ENCODE measurements at places on chromosomes 13 and 19. TPM values are rescaled to one million over a fixed set of nuclear protein-coding genes. Genes with fewer than 3 reads are reported as not detected.
A peak's percentile ranks its signal among the peaks of the same experiment; 100 is the strongest.

GRCh38 chr13:36294096-36294495, 3.5 kb downstream of the CCDC169 start:
- no peak for DNase-seq

DNA sequence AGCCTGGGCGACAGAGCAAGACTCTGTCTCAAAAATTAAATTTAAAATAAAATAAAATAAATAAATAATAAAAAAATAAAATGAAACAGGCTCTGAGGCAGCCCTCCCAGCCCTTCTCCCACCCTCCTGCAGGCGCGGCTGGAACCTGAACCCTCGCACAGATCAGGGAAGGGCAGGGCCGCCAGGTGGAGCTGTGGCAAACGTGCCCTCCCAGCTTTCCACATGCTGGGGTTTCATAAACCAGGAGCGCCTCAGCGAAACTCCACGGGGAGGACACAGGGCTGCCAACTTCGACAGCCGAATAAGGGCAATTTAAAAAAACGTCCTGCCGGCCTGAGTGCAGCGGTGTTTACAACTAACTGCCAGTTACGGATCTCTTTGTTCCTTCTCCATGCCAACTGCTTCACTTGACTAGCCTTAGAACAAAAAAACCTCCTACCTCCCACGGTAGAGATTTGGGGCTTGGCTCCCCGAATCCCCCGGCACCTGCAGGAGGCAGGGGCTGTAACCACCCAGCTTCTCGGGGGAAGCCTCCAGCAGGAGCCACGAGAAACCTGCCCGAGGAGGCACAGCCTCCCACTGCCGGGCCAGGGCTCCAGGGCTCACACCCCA, 15.9 kb downstream of the ZNF787 start:
- no peak for DNase-seq

DNA sequence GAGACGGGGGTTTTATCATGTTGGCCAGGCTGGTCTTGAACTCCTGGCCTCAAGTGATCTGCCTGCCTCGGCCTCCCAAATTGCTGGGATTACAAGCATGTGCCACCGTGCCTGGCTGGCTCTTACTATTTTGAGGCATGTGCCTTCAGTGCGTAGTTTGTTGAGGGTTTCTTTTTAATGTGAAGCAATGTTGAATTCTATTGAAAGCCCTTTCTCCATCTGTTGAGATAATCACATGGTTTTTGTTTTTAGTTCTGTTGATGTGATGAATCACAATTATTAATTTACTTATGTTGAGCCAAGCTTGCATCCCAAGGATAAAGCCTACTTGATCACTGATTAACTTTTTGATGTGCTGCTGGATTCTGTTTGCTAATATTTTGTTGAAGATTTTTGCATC, 290.9 kb downstream of the KCNRG start:
- DNase-seq = no peak

DNA sequence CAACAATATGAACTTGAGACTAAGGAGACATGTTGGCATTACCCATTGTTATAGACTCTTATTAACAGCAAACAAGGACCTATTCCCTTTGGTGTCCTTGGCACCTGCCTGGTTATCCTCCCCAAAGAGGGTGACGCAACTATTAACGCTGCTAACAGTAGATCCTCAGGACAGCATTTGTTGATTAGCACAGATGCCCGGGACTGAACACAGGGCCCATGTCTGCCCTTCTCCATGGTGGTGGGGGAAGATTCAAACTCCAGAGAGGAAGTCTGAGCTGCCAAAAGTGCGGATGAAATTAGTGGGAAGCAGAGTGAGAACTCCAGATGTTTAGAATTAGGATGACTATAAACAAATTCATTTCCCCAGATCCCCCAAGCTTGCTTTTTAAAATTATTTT, 101.2 kb upstream of the RAP2A start:
- DNase-seq = no peak

LCP1 gene
- 65.9 TPM for total RNA-seq

DNA sequence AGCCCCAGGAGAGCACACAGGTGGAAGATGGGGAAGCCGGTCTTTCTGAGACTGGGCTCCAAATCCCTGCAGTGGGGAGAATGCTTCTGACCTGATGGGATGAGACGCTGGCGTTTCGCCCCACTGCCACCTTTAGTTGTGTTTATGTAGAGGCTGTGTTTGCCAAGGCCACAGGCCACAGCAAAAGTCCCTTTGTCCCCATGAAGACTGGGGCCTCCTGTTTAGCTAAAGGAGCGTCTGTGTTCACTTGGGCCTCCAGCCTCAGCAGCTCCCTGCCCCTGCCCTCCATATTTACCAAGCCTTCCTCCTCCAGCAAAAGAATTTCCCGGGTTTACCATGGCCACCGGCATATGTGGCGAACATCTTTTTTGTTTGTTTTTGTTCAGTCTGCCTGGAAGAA, 10.4 kb upstream of the KLK14 start:
- DNase-seq = no peak

DNA sequence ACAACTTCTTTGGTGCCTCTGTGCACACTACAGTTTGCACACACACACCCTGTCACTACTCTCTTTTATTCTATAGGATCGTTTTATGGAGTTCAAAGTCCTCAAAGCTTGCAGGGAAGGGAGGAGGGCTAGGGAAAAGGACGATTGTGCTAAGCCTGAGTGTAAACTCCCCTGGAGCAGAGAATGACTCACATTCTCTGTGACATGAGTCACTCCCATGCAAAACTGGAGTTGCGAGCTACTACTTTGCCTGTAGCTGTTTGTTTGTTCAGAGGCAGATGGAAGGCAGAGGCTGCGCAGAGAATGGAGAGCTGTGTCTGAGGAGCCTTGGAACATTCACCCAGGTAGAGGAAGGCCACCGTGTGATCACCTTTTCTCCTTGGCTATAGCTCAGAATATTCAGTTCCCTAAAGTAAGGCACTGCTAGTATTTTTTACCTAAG, 80.5 kb upstream of the MBNL2 start:
- DNase-seq = peak; percentile 90

GRCh38 chr13:50650592-50651504, 192.6 kb downstream of the DLEU7 start:
- peak; percentile 65 for DNase-seq

DNA sequence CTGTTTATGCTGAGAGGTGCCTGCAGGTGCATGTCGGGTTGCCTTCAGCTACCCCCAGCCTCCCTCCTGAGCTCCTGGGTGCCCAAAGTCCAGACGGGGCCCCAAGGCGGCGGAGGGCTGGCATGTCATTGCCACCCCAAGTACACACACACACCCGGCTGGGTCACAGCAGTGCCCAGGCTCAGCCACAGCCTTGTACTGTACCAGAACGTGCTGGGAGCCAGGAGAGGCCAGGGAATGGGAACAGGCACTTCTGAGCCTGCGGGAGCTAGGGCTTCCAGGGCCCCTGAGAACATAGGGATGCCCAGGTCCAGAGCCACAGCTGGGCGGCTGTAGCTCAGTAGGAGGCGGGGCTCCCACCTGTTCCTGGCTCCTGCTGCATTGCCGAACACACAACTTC, 51.0 kb upstream of the MAB21L1 start:
- DNase-seq = no peak

DNA sequence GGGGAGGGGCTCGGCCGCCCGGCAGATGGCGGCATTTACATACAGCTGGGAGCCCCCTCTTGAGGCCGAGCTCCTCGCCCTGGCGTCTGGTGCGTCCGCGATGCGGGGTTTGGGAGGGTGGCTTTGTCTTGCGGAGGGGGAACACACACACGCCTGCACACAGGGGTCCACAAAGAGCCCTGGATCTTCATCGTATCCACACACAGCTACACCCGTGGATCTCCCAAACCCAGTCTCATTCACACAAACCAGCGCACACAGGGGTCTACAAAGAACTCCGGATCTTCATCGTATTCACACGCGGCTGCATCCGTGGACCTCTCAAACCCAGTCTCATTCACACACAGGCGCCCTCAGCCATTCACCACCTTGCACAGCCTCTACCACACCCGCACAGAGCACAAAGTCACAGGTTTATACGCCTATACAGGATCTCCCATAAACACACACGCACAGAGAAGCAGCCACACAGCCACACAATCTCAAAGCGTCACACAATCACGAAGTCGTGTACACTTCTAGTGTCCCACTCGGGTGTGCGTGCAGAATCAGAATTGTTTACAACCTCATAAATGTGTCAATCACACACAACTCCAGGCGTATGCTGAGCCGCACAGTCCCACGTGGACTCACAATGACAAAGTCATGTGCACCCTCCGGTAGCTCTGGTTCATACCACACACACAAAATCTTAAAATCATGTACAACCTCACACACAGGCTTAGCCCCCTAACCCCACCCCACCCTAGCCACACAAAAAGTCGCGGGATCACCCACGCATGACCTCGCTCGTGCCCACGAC, 550 bp upstream of the DLL3 start:
- DNase-seq = peak; percentile 37
